ENCODE measurements at places on chromosomes 12 and 14.

DNA sequence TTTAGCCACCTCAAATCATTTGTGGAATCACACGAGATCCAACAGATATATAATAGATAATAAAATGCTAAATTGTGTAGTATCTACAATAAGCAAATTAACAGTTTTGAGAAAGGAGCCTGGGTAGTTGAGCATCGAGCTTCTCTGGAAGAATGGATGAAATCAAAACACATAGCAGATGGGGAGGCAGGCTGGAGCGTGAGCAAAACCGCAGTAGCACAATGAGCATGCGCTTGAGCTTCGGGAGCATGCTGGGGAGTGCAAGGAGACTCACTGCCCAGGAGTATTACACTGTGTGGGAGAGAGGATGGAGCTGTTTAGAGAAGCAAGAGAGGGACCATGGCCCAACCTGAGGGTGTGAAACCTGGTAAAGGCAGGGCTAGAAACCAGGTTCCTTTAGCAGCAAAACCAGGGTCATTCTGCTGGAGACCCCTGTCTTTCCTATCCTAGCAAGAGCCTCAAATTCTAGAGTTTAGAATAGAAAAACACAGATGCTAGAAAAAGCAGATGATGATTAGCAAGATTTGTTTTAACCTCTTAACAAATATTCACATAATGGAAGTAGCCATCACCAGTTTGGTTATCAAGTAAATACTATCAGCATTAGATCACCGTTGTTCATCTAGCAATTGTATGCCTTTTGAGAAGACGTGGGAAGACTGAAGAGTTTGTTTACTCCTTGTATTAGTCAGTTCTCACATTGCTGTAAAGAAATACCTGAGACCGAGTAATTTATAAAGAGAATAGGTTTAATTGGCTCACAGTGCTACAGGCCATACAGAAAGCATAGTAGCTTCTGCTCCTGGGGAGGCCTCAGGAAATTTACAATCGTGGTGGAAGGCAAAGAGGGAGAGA is 484.8 kb downstream of the EGLN3 start:
- DNase-seq = no peak

DNA sequence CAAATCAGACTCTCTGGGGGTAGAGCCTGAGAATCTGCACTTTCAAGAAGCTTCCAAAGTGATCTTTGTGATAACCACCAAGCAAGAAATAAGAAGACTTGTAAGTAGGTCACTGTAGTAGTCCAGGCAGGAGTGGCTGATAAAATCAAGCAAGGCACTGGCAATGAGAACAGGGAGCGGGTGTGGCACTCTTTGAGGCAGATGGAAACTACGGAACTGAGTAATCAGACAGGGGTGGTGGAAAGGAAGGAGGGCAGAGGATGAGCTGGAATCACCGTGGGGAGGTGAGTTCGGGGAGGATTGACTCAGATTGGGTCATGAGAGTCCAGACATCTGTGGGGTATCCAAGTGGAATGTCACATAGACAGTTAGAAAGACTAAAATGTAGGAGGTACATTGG is 44.4 kb upstream of the PLXNC1 start:
- no peak for DNase-seq

GRCh38 chr12:27614866-27615265 is 81.4 kb upstream of the REP15 start:
- DNase-seq = no peak

DNA sequence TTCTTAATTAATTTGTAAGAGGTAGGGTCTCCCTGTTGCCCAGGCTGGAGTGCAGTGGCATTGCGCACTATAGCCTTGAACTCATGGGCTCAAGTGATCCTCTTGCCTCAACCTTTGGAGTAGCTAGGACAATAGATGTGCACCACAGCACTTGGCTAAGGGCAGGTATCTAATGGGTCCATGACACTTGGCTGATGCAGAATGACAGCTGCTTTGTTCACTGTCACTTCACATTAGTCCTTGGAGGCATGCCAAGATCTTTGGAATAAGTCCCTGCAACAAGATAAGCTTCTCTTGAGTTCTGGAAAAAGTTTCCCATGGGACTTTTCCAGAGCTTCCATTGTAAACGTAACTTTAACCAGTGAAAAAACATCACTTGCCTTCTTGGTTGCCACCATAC is 23.4 kb downstream of the COQ6 start:
- no peak for DNase-seq

DNA sequence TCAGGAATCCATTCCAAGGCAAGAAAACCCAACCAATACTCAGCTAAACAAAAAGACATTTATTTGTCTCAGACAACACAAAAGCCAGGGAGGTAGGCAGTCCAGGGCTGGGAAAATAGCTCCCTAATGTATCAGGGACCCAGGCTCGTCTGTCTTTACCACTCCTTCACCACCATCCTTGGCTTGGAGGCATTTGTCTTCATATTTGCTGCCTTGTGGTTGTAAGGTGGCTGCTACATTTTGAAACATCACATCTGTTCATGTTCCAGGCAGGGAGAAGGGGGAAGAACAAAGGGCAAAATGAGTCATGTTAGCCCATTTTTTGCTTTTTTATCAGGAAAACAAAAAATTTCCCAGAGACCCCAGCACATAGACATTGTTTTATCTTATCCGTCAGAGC is 44.8 kb upstream of the PCED1B start:
- DNase-seq = no peak

- no peak for DNase-seq
These were observed 8.2 kb upstream of the ZNF410 start for GRCh38 chr14:73878436-73878835.

DNA sequence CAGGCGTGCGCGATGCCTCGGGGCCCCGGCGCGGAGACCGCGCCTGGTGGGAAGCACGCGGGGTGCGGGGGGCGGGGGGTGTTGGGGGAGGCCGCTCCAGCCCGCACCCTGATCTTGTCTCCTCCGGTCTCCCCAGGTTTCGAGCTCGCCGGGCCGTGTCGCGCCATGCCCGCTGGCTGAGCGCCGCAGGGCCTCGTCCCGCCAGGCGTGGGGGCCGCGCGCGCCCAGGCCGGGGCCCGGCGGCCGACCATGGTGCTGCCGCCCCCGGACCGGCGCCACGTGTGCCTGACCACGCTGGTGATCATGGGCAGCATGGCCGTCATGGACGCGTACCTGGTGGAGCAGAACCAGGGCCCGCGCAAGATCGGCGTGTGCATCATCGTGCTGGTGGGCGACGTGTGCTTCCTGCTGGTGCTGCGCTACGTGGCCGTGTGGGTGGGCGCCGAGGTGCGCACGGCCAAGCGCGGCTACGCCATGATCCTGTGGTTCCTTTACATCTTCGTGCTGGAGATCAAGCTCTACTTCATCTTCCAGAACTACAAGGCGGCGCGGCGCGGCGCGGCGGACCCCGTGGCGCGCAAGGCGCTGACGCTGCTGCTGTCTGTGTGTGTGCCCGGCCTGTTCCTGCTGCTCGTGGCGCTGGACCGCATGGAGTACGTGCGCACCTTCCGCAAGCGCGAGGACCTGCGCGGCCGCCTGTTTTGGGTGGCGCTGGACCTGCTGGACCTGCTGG is 2.4 kb downstream of the TMEM121 start:
- no peak for DNase-seq

- DNase-seq = no peak
These were observed 184.3 kb downstream of the DUSP6 start for GRCh38 chr12:89167986-89168385.

GRCh38 chr14:64800000-64800399 is 79.7 kb downstream of the SPTB start:
- no peak for DNase-seq

DNA sequence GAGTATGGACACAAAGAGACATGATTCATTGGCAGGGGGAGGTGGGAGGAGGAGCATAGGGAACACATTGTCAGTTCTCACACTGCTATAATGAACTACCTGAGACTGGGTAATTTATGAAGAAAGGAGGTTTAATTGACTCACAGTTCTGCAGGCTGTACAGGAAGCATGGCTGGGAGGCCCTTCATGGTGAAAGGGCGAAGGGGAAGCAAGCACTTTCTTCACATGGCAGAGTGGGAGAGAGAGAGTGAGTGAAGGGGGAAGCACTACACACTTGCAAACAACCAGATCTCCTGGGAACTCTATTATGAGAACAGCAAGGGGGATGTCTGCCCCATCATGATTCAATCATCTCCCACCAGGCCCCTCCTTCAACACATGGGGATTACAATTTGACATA is 391.8 kb downstream of the BMP4 start:
- no peak for DNase-seq

- DNase-seq = no peak
These were observed 109.9 kb downstream of the PTCSC3 start for GRCh38 chr14:36066636-36067035.

GRCh38 chr14:102645746-102646440 is 53.4 kb downstream of the RCOR1 start:
- no peak for DNase-seq

- DNase-seq = no peak
These were observed 117.6 kb downstream of the TRMT5 start for GRCh38 chr14:60863249-60863648.

GRCh38 chr12:95083471-95083870 is 10.1 kb upstream of the NR2C1 start:
- no peak for DNase-seq

- no peak for DNase-seq
These were observed 1.6 kb upstream of the PAX9 start for GRCh38 chr14:36659822-36660735.

DNA sequence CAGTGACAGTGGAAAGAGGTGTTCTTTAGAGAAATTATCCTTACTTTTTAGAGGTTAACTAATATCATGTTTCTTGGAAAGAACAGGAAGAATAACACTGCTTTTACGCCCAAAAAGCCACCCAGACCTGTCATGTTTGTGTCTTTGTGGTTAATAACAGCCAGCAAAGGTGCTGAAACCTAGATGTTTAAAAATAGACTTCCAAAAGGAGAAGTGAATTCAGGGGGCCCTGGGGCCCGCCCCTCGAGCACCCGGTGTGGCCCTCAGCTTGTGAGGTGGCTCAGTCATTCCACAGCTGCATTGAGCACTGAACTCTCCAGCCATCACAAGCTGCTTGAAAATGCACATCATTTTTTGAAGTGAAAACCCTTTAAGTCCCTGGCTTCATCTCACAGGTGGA is 20.8 kb upstream of the AMN start:
- DNase-seq = no peak

DNA sequence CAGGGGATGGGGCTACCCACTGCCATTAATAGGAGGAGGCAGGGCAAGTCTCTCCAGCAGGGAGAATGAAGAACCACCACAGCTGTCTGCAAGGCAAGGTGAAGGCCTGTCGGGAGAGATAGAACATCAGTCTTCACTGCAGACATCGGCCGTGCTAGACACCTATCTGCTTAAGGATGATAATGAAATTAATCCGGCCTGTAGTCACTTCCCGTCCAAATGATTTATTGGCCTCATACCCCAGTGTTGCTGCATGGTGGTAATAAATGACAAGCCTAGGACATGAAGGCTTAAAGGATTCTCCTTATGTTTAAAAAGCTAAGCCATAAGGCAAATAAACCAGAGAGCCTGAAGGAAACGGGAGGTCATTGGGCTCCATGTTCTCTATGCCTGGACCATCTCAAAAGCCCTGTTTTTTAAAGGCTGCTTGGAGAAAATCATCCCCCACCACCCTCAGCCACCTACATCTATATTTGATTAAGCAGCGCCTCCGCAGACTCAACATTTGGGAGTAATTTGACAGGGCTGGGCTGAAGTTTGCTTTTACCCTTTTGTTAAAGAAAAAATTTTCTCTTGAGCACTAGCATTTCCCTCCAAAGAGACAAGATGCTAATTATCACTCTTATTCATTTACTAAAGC is 137.7 kb downstream of the PLXNC1 start:
- no peak for DNase-seq

DNA sequence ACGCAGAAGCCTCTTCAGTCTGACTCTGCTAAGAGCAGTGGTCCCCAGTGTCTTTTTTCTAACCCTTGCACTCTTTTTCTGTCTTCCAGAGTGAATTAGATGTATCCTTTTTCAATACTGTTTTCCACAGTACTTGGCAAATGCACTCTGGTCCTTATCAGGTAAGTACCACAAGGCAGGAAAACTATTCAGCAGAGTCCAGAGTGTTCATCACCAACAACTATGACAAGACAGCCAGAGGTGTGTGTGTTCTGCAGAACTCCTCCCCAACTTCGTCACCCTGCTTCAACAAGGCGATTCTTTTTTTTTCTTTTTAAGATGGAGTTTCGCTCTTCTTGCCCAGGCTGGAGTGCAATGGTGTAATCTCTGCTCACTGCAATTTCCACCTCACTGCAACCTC is 54.3 kb upstream of the STRN3 start:
- no peak for DNase-seq

GRCh38 chr14:53016491-53016890 is 65.6 kb upstream of the FERMT2 start:
- DNase-seq = no peak
